Choroid plexus epithelial cell (primary cell): ENCODE measurements at places on chromosomes 1 and 21.

- no peak for DNase-seq
Observed at GRCh38 chr1:44608141-44608540, 66.1 kb downstream of the TMEM53 start.

DNA sequence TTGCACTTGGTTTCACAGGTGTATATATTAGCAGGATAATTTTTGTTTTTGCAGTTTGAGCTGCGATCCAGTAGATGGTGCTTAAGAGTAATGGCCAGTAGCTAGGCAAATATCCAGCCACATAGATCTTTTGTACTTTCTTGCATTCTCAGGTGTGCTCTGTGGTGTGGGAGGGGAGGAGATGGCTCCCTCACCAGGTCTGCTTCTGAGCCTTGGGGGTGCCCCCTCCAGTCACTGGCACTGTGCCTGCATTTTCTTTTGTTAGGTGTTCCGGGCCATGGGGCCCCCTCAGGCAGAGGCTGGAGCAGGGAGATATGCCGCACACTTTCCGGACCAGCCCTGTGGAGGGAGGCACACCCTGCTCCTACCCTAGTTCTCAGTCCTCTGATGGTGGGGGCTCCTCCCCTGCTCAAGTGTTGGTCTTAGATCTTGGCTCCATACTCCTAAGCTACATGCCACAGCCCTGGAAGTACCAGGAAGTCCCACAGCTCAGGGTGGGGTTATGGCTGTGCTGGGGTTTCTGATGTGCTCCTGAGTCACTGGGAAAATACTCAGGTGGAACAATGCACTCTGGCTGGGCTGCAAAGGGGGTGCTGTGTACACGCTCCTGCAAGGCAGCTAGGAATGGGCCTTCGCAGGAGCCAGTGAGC lies 197.6 kb upstream of the DMRTA2 start:
- DNase-seq, result peak; percentile 62

DNA sequence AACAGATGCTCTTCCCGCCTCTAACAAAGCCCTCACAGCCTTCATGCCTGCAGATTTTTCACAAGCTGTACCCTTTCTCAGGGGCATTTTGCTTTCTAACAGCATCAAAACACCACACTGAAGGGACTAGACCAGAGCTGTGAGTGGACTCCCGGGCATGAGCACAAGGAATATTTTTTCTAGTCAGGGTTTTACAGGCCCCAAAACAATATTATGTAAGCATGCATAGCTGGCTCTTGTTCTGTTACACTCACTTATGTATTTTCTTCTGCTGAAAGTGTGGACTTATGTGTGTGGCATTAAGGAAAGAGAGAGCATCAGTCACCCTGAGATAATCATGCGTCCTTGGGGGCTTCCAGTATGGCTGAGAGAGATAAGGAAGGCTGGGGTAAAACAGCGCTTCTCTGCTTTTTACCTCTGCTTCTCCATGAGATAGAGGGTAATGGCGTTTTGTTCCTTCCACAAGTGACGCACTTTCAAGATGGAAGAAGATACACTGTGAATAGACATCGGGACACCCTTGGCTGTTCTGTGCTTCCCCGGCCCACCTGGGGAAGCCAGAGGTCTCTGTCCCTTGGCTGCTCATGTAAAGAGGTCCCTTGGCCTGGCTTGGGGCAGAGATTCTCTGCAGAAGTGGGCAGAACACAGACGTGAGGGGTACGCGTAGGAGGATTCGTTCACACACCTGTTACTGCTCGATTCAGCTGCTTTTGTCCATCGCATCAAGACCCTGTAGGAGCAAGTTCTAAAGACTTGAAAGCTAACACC lies 266.7 kb upstream of the RAB4A start:
- DNase-seq, result no peak

- no peak for DNase-seq
Observed at GRCh38 chr1:71166178-71167173, 85.6 kb upstream of the ZRANB2 start.

GRCh38 chr1:7220007-7220406 lies 434.8 kb downstream of the CAMTA1 start:
- peak; percentile 51 for DNase-seq

DNA sequence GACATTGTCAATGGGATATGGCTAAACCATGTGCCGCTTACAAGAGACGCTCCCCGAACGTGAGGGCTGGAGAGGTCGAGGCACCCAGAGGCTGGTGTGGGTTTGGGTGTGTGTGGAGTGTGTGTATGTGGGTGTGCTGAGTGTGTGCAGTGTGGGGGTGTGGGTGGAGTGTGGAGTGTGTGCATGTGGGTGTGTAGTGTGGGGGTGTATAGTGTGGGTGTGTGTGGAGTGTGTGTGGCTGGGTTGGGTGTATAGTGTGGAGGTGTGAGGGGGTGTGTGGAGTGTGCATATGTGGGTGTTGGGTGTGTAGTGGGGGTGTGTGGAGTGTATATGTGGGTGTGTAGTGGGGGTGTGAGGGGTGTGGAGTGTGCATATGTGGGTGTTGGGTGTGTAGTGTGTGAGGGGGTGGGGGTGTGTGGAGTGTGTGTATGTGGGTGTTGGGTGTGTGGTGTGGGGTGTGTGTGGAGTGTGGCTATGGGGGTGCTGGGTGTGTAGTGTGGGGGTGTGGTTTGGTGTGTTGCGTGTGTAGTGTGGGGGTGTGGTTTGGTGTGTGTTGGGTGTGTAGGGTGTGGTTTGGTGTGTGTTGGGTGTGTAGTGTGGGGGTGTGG lies 42.2 kb downstream of the SLC19A1 start:
- no peak for DNase-seq

GRCh38 chr1:37089750-37090149 lies 55.4 kb upstream of the GRIK3 start:
- DNase-seq, result no peak

GRCh38 chr1:45383191-45383590 lies 43.0 kb upstream of the MUTYH start:
- no peak for DNase-seq

DNA sequence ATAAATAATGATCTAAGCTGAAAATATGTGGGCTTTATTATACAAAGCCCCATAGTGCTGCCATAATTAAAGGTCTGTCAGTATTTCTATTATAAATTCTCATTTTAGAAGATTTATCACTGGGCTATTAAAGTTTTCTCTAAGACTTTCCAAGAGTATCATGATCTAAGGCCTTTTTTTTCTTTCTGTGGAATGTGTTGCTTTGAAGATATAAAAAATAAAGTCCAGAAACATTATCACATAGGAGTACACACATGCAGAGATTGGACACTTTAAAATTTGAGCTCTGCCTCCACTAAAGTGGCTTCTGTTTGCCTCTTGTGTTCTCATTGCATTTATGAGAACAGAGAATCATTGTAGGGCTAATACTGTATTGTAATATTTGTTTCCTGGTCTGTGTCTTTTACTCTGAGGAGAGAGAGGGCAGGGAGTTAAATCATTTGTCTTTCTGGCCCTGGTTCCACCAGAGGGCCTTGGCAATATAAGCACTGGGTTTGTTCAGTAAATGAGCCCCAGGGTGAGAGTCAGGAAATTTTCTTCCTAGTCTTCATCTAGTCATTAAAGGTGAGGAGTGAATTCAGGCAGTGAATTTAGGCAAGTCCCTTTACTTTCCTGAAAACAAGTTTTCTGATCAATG lies 70.2 kb downstream of the NFIA start:
- no peak for DNase-seq

- DNase-seq, result peak; percentile 65
Observed at GRCh38 chr1:12031039-12031980, 12.0 kb downstream of the MIIP start.

DNA sequence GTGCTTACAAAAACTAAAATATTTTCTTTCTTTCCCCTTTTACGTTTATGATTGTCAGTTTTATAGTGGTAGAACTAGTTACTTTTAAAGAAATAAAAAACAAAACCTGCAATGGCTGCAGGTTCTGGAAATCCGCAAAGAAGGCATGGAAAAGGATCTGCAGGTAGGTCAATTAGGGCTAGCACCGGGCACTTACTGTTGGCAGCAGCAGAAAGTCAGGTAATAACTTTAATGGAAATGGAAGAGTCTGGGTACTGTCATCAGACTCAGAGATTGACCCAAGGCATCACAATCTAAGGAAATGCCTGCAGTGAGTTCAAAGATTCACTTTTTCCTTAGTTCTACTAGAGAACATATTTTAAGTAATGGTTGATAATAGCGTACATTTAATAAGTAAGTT lies 1136.3 kb upstream of the B3GALT2 start:
- DNase-seq, result no peak

GRCh38 chr1:43214501-43215444 lies 42.6 kb downstream of the CFAP57 start:
- no peak for DNase-seq

GRCh38 chr1:167298325-167298724 lies 77.6 kb downstream of the POU2F1 start:
- peak; percentile 38 for DNase-seq

GRCh38 chr1:220335668-220336067 lies 63.4 kb upstream of the RAB3GAP2 start:
- DNase-seq, result no peak

- no peak for DNase-seq
Observed at GRCh38 chr1:86798608-86799291, 94.4 kb downstream of the SH3GLB1 start.

DNA sequence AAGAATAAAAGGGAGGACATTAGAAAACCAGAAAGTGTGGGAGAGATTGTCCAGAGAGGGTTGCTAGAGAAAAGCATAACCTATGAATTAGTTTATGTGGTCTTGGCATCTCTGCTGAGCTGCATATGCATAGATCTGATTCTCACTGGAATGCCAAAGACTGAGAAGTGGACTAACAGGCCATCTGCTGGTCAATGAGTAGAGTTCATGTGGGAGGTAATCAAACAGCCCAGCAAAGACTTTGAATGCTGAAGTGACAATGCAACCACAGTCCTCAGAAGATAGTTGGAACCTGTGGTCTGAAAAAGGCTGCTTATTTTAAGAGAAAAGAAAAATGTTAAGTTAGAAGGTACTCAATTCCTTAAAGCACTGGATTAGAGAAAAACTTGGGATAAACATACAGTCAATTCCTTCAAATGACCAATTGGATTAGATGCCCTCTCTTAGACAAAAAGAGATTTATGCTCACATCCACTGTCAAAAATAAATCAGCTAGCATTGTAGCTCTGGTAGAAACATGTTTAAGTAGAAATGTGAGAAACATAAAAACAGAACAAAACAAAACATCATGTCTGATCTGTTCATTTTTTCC lies 382.8 kb downstream of the AMY1C start:
- DNase-seq, result peak; percentile 11

GRCh38 chr1:237219751-237220642 lies 178.0 kb downstream of the RYR2 start:
- DNase-seq, result no peak

- DNase-seq, result no peak
Observed at GRCh38 chr1:160961419-160961818, 6.8 kb upstream of the ITLN2 start.

- DNase-seq, result no peak
Observed at GRCh38 chr1:156554971-156555370, 17.4 kb downstream of the IQGAP3 start.

DNA sequence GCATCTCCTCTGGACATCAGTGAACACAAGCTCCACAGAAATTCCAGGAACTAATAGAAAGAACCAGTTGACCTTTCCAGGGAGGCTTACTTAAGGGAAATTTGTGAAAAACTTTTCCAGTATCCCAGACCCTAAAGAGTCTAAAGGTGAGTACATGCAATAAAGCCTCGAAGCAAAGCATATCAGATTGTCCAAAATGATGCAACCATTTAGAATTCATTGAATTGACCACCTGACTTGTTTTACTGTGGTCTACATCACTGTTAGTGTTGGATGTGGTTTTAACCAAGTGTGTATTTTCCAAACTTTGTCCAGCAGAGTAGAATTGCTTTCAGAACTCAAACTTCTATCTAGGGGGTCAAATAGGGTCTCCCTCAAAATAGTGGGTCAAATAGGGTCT lies 76.3 kb upstream of the TIAM1 start:
- DNase-seq, result no peak

GRCh38 chr1:207389728-207390464 lies 64.2 kb upstream of the CR2 start:
- DNase-seq, result peak; percentile 13

- peak; percentile 80 for DNase-seq
Observed at GRCh38 chr1:156160743-156161171, 7.4 kb downstream of the SEMA4A start.

DNA sequence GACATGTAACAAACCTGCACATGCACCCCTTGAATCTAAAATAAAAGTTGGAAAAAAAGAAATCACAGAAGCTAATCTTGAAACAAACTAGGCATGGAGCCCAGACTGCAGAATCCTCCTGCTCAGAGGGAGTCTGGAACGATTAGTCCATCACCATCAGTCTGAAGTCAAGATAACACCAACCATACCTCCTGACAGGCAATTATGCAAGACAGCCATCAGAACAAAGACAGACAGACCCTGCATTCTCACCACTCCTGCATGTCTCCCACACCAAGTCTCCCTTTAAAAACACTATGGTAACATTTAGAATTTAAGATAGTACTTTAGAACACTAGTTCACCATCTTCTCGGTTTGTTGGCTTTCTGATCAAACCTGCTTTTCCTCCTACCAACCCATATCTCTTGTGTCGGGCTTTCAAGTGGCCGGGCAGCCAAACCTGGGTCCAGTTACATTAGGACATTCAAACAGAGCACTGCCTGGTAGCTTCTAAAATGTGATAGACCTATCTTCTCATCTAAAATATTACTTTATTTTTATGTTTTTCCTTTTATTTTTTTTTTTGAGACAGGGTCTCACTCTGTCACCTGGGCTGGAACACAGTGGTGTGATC lies 10.1 kb downstream of the YARS1 start:
- peak; percentile 79 for DNase-seq

- DNase-seq, result no peak
Observed at GRCh38 chr1:234911787-234912186, 216.8 kb downstream of the TOMM20 start.

- no peak for DNase-seq
Observed at GRCh38 chr1:206774093-206774492, 1.8 kb upstream of the IL10 start.
